ENCODE measurements at places on chromosomes 11 and 22.

DNA sequence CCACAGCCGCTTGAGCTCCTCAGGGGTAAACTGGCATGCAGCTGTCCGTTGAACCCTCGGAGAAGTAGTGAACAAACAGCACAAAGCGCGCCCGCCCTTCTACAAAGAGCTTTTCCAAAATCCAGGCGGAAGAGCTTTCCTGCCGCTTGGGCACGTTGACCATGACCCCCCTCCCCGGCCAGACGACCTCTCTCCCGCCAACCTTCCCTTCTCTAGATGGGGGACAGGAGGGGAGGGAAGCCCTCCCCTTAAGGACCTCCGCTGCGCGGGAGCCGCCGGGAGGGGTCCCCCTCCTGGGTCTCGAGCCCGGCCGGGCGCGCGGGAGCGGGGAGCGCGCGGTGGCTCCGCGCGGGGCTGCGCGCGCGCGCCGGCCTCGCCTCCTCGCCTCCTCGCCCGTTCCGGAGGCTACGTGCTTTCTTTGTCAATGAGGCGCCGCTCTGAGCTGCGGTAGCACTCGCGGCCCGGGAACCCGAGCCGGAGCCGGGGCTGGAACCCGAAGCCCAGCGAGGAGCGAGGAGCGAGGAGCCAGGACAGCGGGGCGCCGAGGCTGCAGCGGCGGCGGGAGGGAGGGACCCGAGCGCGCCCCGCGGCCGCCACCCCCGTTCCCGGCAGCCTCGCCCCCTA is 118.6 kb downstream of the HIPK3 start:
- no peak for DNase-seq

GRCh38 chr11:18844753-18845367 is 53.3 kb upstream of the PTPN5 start:
- DNase-seq, result no peak

- DNase-seq, result no peak
These were observed 49.9 kb upstream of the SEPTIN5 start for GRCh38 chr22:19664406-19664805.

DNA sequence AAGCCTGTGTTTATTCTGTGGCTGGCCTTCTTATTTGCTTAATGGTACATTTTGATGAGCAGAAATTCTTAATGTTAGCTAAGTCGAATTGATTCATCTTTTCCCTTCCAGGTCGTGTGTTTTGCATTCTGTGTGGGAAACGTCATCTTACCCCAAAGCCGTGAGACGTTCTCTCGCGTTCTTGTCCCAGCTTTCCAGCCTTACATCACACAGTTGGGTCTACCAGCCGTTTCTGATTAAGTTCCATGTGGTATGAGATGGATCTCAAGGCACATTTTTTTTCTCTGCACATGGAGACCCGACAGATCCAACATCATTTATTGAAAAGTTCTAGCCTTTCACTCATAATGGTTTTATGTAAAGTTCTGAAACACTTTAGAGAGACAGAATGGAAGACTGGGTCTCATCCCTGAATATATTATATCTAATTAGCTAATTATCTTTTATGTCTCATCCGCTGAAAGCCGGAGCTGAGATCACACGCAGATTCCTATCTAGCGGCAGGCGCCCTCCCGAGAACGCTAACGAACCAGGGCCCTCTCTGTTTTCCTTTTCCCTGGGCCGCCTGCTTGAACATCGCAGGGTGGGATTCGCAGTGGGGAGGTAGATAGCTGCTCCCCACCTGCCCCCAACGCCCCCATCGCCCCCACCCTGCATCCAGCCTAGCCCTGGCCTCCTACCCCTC is 1162.2 kb downstream of the BRD1 start:
- DNase-seq, result no peak

- no peak for DNase-seq
These were observed 1071.2 kb downstream of the LRRC4C start for GRCh38 chr11:40388097-40388818.

DNA sequence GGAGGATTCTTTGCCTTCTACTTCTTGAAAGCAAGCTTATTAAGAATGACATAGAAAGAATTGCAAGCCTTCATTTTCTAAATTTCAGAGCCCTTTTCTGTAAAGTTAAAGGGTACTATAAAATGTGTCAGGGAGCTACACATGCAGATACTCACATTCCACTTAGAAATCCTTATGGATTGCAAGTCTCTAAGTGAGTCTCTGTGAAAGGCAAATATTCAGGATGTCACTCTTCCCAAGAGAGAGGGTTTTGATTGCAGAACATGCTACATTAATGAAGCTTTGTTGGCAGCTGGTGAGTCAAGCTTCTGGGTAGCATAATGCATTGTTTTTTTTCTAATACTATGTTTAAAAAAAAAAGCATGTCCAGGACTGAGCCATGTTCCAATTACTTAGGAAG is 369.2 kb downstream of the DCDC1 start:
- no peak for DNase-seq

- no peak for DNase-seq
These were observed 23.7 kb upstream of the NAP1L4 start for GRCh38 chr11:3015796-3016195.

GRCh38 chr11:69760319-69760718 is 14.8 kb downstream of the FGF4 start:
- DNase-seq, result no peak

DNA sequence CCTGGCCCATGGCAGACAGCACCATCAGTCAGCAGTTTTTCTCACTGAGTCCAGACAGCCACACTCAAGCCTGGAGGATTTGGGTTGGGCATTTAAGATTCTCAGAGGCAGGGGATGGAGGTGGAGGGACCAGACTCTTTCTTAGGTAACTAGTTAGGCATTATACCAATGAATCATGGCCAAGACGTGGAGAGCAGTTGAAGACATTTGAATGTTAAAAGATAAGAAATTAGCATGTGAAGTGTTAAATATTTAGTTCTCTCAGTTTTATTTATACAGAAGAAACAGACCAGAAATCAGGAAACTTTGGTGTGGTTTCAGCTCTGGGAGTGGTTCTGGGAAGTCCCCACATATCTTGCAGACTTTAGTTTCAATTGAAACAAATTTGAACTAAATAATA is 9.9 kb downstream of the GTF2H1 start:
- no peak for DNase-seq

DNA sequence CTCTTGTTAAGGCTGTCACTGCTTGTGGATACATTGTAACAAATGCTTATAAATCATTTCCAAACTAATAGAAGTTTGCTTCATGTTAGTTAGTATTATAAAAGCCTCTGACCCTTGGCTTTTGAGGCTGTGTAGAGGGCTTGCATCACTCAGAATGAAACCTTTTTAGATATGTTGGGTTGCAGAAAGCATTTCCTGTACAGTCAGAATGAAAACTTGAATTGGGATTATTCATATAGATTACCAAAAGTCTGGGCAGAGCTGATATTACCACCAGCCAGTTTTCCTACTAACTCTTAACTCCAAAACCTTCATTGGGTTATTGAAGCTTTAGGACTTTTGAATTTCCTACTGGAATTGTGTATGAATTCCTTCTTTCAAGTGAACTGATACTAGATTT is 12.0 kb downstream of the KMT2A start:
- no peak for DNase-seq

- DNase-seq, result no peak
These were observed 137.6 kb downstream of the CD44 start for GRCh38 chr11:35276396-35277145.

- no peak for DNase-seq
These were observed 28.8 kb downstream of the IGSF9B start for GRCh38 chr11:133927690-133928627.

DNA sequence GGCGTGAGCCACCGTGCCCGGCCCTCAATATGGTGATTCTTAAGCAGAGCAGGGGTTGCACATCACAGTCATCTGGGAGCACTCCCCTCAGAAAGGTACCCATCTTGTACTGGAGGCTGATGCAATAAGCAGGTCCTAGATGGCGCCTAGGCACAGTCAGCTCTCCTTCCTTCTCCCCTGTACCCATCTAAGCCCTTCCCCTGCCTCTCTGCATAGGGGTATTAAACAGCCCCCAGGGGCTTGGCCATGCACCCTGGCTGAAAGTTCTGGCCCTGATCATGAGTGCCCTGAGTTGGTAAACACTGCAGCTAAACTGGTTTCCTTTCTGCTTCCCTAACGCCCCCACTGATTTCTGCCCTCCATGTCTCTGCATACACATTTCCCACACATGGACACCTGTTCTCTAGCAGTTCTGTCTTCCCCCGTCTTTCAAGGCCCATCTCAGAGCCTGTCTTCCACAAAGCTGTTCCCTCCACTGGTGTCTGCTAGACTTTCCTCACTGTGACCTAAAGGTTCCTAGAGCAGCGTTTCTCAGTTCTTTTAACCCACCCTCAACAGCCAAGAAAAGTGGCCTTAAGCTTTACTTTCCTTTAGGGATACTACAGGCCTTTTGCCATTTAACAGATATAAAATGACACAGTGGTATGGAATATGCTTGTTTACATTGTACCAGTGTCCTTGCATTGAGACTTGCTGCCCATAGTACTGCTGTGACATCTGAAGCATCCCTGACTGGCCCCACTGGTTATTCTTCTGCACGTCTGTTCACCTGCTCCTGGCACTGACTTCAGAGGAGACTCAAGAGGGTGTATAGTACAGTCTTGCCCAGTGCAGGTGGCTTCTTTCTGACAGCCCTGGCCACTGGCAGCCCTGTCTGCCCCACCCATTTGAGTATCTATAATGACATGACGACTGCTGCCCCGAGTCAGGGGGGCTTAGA is 15.6 kb downstream of the UBE2L3 start:
- DNase-seq, result no peak

- DNase-seq, result no peak
These were observed 191.6 kb downstream of the IGLL1 start for GRCh38 chr22:23388517-23388890.

- DNase-seq, result no peak
These were observed 28.6 kb downstream of the TAF1D start for GRCh38 chr11:93712678-93713077.

DNA sequence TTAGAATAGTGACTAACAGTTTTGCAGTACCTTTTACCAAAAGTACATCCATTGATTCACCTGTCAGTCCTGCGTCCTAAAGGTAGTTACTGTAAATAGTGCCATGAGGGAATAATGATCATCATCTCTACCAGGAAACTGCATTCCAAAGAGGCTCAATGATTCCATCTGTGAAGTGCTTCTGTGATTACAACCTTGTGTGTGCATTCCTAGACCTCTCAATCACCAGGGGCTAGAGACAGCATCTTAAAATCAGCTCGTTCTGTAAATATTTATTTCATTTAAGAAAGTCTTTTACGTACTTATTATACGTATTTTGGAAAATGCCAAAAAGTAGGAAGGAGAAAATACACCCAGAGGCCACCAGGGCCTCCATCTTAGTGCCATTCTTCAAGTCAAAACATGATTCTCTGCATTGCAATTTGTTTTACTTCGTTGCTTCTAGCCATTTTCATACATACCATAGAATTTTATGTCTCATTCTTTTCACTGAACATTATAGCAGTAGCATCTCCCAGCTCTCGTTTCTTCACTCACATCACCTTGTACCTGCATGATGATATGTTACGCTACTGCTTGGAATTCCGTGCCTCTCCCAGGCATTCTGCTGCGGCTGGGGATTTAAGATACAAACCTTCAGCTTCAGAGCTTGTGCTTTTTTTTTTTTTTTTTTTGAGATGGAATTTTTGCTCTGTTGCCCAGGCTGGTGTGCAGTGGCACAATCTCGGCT is 117.0 kb downstream of the SEZ6L start:
- DNase-seq, result no peak

- no peak for DNase-seq
These were observed 135.8 kb upstream of the SPON1 start for GRCh38 chr11:13826505-13827278.

- DNase-seq, result no peak
These were observed 17.9 kb downstream of the CAPN5 start for GRCh38 chr11:77084581-77085191.

DNA sequence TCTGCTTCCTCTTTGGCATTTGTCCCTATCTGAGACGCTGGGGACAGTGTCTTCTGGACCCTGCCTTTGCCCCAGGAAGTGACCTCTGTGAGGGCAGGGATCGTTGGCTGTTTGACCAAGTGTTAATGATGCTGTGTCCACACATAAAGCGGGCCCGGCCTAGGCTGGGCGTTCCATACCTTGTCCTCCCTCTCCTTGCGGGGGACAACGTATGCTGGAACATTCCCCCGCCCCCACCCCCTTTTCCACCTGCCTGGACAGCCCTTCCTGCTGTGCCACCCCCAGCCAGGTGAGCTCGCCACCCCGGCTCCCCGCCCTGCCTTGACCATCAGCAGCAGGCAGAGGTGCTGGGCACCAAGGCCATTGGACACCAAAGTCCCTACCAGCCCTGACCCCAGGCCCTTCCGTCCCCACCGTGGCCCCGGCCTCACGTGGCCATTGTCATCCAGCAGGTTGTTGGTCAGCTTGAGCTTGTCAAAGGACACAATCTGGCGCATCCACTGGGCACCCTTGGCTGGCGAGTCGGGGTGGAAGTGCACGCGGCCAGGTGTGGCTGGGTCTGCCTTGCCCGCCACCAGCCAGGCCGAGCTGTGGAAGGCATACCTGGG is 4.1 kb upstream of the NUDT8 start:
- no peak for DNase-seq

DNA sequence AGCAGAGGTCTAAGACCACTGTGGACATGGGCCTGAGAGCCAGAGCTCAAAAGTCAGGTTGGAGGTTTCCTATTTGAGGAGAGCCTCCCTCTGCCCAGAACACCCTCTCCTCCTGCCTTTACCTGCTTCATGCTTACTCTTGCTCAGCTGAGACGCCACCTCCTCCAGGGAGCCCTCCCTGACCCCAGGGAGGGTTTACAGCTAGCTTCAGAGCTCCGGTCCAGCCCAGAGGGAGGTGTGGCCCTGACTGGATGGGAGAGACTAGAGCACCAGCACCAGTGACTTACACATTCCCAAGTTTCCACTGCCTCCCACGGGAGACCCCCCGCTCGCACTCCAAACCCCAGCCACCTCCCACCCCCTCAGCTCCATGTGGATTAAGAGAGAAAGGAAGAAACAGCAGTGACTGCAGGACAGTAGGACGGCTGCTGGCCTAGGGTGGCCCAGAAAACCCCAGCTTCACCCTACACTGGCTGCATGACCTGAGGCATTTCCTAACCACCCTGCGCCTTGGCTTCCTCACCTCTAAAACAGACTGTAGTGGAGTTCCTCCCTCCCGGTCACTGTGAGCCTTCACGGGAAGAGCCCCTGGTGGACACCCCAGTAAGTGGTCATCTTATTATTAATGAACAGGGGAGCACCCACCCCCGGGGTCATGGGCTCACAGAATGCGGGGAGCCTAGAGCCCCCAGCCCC is 24.5 kb upstream of the PDGFB start:
- no peak for DNase-seq

Data from stimulated activated CD4-positive, alpha-beta T cell treated with anti-CD3 and anti-CD28 coated beads, Interleukin-1b, Interleukin-23, amount 100 ng/mL, for 24 hours (primary cell).